ENCODE measurements at places on chromosomes 3 and 15.

GRCh38 chr3:13276438-13277195 is 143.5 kb downstream of the NUP210 start:
- no peak for DNase-seq

GRCh38 chr3:142904639-142905436 is 16.0 kb upstream of the PCOLCE2 start:
- no peak for DNase-seq

- no peak for DNase-seq
Measured at GRCh38 chr3:48684480-48685143, 1.1 kb downstream of the NCKIPSD start.

DNA sequence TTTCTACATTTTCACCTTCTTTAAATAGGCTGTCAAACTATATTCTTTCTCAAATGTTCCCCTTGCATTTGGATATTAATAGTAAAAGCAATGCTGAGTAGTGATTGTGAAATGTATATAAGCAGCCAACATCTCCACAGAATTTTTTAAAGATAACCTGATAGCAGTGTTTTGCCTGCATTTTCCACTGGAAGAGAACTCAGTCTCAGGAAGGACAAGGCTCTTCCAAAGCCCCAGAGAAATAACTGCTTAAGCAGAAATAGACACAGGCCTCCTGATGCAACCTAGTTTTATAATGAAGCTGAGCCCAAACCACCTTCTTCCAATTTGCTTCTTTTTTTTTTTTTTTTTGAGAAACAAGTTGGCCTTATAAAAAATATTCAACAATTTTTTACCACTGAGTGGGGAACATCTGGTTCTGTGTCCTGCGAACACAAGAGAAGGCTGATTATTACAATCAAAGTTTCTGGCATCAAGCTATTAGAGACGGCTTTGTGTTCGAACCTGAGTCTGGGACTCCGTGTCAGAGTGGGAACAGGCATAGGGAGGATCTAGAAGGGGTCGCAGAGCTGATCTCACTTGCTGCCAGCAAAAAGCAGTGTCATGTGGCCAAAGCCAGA is 332.5 kb upstream of the TBL1XR1 start:
- DNase-seq, result no peak

DNA sequence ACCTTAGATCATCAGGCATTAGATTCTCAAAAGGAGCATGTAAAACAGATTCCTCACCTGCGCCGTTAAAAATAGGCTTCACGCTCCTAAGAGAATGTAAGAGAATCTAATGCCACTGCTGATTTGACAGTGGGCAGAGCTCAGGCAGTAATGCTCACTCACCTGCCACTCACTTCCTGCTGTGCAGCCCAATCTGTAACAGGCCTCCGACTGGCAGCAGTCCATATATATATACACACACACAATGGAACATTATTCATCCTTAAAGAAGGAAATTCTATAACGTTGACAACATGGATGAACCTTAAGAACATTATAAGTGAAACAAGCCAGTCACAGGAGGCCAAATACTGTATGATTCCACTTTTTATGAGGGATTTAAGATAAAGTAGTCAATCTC is 24.5 kb downstream of the ZNF148 start:
- no peak for DNase-seq

DNA sequence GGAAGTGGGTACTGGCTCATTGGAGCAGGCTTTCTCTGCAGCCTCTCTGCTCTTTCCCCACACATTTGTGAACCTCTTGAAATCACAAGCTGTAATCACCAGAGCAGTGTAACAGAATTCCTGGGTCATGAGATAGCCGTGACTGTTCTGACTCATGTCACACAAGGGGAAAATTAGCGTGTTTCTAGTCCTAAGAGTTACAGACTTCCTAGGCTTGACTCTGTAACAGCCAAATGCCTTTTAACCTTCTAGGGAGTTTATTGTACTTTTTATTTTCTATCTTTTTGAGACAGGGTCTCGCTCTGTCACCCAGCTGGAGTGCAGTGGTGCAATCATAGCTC is 54.7 kb upstream of the TRAK1 start:
- DNase-seq, result no peak

DNA sequence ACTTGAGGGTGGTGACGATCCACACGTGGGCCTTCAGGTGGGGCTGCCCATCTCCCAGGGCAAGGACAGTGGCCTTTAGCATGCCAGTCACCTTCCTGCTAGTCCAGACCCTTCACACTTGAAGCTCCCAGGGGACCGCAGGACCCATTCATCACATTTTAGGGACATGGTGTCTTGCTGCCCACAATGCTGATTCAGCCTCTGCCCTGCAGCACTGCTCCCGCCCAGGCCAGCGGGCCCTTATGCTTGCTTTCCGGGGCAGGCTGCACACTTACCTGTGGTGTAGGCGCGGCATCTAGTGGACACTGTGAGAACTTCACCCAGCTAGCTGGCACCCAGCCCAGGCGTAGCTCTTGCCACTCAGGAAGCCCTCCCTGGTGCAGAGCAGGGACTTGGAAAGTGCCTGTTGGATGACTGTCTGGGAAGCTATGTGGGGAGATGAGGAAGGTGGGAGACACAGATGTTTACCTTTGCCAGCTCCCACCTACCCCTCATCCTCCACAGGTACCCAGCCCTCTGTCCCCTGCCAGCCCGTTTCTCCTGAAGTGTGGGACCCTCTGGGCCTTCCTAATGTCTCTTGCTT is 26.3 kb upstream of the NR2C2 start:
- peak; percentile 63 for DNase-seq

DNA sequence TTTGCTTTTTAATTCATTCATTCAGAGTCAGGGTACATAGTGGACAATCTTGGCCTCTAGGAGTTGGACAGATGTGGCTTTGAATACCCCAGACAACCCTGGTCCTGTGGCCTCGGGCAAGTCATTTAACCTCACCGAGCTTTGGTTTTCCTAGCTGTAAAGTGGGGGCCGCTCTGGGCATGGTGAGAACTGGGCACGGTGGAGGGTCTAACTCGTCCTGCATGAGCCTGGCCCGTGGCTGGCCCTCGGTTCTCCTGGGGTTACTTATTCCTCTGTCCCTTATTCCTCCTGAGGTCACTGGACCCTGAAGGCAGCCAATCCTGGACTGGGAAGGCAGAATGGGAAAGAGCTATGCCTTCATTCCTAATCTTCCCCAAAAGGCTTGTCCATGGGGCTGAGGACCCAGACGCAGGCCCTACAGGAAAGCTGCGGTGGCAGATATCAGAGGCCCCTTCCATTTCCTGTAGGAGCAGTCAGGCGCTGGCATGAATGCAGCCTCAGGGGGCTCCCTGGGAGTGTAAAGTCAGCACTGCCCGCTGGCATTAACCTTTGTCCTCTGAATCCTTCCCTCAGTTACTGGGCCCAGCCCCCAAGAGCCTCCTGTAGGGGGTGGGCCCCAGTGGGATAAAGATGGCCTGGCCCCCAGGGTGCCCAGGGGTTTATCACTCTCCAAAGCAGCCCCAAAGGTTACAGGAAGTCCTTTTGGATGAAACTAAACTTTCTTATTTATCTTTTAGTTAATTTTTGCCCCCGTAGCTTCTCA is 17.9 kb upstream of the SEC13 start:
- no peak for DNase-seq

- no peak for DNase-seq
Measured at GRCh38 chr3:194312186-194312742, 38.9 kb downstream of the CPN2 start.

DNA sequence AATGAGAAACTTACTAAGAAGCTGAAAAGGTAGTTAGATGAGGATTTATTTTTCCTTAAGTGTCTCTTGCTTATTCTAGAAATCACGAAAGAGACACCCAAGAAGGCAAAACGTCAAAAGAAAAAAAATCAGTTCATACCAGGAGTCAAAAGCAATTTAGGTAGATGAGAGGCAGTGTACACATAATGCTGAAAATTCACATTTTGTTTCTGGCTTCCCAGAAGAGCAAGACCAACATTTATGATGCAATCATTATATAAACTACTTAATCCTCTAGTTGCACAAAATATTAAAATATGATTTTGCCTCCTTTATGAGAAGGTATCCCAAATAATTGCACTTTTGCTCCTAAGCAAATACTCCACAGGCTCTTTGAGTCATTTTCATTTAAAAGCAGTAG is 228.0 kb downstream of the FMN1 start:
- no peak for DNase-seq

DNA sequence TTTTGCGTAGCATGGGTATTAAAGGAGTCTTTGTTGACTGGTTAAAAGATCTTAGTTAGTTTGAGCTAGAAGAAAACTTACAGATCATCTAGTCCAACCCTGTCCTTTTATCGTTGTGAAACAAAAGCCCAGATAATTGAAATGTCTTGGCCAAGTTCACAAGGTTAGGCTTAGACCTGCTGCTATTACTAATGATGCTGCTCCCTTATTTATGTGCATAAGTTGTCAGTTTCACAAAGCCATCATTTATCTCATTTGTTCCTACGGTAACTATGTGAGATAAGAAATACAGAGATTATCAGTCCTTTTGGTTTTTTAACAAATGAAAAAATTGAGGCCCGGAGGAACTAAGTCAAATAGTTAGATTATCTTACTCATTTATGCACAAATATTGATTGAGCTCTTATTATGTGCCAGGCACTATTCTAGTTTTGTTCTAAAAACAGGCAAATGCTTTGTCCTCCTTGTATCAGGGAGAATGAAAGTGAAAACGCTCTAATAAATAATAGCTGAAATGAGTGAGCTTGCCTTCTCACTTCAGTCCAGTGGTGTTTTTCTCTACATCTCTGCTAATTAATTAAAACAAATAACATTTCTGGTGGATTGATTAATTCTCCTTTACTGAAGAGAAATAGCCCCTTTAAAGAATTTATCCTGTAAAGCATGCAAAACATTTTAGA is 49.1 kb upstream of the TPRG1 start:
- DNase-seq, result no peak

GRCh38 chr3:122794779-122795673 is at the start of gene SLC49A4:
Gene SLC49A4 (plus strand): TSS chr3:122795069. CDS start chr3:122795193, 124 bp downstream.
- no peak for DNase-seq

DNA sequence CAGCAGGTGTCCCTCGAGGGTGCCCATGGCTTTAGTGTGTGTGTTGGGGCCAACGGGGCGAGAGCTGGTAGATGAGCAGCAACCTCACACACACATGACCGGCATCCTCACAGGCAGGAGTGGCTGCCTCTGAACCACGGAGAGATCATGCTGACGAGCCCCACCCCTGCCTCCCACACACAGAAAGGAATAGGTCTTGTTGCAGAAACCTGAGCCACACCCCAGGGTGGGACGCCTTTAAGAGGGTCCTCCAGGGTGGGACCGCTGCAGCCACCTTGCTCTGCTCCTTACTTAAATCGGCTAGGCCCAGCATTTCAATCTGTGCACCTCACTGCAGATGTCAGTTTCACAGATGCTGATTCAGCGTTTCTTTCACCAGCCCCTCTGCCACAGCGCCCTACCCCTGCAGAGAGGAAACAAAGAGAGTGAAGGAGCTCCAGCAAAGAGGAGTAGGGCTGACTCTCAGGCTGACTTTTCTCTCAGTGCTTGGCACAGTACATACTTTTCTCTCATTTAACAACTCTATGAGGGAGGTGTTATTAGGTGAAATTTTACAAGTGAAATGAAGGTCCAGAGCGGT is 61.2 kb upstream of the EPHB3 start:
- no peak for DNase-seq

DNA sequence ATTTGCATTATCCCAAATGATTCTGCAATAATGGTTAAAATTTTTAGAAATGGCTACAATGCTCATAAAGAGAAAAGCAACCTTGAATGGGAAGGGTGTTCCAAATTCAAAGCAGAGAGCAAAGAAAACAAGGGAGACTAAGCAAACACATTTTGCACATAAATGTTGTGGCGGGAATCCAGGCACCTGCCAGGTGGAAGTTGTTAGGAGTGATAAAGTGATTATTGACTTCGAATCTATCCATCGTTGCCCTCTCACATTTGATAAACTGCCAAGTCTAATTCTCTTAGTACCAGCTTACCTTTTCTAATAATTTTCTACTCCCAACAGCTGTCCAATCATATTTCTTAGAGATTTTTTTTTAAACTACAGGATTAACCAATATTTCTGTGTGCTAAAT is 244.5 kb downstream of the CACNA2D3 start:
- DNase-seq, result peak; percentile 50

- DNase-seq, result no peak
Measured at GRCh38 chr3:126432361-126433104, 37.8 kb downstream of the CFAP100 start.

GRCh38 chr15:74889390-74889882 is 406 bp upstream of the MPI start:
- no peak for DNase-seq

- no peak for DNase-seq
Measured at GRCh38 chr3:169072494-169072893, 591.0 kb downstream of the MECOM start.

DNA sequence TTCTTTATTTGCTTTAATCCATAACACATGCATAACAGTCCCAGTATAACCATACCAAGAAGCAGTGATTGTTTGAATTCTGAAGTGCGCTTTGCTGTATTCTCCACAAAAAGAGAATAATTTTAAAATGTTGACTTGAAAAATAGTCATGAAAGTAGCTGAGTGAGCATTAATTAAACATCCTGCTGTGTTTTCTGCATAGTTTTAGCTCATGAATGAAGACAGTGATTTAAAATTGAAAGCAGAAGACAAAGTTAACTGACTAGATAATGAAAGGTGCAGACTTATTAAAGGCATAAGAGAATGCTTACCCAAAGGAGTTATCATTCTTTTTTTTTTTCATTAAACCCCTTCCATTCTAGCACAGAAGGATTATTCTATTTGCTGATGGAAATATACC is 143.5 kb downstream of the GABRG3 start:
- no peak for DNase-seq

DNA sequence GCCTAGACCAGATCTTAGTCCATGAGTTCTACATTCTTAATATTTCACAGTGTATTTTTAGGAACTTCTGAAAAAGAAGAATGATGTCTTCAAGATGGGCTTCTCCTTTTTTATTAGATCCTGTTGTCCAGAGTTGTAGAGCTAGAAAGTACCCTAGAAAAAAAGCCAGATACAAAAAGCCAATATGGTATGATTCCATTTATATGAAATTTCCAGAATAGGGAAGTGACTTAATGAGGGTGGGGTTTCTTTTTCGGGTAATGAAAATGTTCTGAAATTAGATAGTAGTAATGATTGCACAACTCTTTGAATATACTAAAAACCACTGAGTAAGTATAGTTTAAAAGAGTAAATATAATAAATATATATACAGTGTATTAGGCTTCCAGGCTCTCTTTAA is 116.9 kb downstream of the NFKBIZ start:
- no peak for DNase-seq

GRCh38 chr3:159619341-159619885 is 369.2 kb upstream of the IL12A start:
- peak; percentile 78 for DNase-seq

GRCh38 chr3:40290396-40290795 is 19.1 kb upstream of the EIF1B start:
- DNase-seq, result no peak

GRCh38 chr3:71130471-71131374 is 452.8 kb downstream of the FOXP1 start:
- DNase-seq, result peak; percentile 33
